Activated CD4-positive, alpha-beta T cell treated with anti-CD3 and anti-CD28 coated beads for 24 hours (primary cell): ENCODE measurements at places on chromosomes 2 and 18.

- DNase-seq, result no peak
Observed at GRCh38 chr2:102376052-102376591, 20.5 kb downstream of the IL18R1 start.

DNA sequence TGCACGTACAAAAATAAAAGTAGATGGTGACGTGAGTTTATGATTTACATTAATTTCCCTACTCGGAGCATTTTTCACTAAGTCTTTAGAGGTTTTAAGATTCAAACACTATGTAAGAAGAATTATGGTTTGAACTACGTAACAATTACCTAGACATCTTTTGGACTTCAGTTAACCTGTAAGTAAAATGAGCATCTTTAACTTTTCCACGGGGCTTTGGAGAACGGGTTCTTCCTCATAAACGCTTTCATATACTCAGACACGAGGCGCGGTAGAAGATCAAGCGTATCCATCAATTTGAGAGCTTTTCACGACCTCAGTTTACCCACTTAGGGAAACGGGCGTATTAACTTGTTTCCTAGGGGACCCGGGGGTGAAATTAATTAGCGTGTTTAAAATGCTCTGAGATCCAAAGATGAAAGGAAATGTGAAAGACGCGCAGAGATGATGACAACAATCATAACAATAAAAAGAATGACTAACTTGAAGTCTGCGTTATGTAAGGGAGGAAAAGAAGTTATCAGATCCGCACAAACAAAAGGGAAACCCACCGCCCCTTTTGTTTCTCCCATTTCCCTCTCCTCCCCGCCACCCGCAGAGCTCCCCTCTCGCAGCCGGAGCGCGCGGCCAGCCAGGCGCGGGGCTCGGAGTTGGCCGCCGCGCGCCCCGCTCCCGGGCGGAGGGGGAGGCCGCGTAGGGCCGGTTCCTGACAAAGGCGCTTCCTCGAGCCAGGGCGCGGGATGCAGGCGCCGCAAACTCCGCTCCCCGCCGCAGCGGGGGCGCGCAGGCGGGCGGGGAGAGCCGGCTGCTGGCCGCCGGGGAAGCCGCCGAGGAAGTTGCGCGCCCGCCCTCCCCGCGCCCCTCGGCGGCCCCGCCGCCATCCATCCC is 807 bp downstream of the PELI1 start:
- DNase-seq, result no peak

DNA sequence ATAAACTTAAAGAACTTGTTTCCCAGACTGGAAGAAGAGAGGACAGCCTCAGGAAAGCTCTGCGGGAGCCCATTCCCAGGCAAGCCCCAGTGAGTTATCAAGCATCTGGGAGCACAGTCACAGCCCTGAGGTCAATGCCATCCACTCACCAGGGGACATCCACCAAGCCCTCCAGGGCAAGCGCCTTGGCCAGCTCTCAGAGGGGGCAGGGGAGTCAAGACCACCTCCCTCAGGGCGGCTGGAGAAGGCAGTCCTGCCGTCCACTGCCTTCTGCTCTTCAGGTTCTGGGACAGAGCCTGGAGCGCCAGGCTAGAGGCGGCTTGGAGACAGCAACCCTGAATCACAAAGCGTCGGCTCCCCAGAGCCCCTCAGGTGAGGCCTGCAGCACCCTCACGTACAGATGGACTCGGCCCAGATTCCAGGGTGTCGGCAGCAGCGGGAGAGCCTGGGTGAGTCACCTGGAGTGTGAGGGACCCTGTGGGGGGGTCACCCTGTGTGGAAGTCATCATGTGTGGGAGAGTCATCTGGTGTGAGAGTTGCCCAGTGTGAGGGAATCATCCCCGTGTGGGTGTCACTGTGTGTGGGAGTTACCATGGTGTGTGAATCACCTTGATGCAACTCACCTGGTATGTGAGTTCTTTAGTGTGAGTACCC is 100.9 kb upstream of the TEX51 start:
- no peak for DNase-seq

DNA sequence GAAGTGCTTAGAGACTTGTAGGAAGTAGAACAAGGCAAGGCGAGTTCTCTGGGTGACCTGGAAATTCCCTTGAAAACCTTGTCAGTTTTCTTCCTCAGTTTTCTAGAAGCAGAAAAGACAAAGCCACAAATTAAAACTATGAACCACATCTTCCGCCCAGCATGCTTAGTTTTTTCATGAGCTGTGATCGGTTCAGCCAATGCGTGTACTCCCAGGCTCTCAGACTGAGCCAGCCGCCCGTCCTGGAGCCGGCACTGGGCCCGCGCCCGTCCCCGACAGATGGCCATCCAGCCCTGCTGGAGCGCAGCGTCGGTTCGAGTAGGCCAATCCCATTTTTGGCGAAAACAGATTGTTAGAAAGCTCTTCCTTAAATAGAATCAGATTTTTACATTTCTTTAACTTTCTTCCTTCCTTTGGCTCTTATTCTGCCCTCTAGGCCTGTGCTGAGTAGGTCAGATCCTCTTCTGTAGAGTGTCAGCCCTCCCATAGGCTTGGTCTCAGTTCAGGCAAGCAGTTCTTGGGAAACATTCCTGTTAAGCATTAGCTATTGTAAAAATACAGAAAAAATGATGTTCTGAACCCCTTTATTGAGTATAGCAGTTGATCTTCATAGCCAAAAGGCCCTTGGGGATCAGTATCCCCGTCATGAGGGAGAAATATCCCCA is 112.5 kb downstream of the NCK2 start:
- no peak for DNase-seq

- DNase-seq, result no peak
Observed at GRCh38 chr2:168712053-168712452, 90.4 kb upstream of the NOSTRIN start.

DNA sequence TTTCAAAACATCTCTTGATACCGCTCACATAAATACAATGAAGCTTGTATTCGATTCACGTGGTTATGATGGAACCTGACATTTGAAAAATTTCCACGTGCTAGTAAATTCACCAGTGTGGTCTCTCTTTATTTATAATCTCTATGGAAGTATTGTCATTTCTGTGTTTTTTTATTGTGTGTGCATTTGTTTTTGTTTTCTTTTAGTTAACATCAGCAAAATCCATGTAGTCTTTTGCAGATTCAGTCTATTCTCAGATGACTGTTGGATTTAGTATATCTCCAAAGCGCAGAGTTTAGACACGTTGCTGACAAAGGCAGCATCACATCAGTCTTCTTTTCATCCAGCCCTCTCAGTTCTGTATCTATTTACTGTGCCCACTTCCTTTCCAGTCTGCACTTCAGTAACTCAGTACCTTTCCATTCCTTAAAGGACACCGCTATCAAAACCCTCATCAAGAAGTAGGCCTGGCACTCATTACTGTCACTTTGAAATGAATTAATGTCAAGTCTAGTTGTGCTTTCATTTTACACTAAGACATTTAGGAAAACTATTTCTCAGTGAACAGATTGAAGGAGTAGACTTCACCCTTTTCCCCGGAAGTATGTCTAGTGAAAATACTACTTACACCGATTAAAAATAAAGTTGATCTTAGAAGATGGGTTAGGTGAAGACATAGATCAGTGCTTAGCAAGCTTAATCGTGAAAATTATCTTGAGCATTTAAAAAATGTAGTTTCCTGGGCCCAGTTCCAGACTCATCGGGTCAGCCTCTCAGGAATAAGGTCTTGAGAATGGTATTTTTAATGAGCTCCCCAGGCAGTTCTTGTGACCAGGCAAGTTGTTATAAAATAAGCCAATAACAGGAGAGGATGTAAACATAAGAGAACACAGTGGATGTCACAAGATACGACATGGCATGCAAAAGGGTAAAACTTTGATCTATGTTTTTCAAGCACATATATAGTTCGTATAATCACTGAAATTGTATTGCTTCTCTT is 506.8 kb upstream of the ZEB2 start:
- no peak for DNase-seq

DNA sequence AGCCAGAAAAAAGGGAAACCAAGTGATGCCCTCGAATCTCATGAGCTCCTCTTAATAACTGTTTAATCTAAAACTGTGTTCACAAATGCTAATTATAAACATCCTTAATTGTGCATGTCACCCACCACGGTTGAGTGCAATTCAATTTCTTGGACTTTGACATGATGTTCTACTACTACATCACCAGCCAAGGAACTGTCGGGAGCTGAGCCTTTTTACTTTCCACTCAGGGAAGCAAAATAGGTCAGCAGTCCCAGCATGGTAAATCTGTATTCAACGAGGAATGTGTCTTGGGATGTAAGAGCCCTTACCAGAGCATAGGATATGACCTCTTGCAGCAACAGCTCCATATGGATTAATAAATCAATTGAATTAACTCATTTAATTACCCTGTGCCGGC is 20.8 kb upstream of the REG3G start:
- DNase-seq, result no peak

GRCh38 chr2:6831229-6831628 is 34.5 kb downstream of the CMPK2 start:
- DNase-seq, result no peak

DNA sequence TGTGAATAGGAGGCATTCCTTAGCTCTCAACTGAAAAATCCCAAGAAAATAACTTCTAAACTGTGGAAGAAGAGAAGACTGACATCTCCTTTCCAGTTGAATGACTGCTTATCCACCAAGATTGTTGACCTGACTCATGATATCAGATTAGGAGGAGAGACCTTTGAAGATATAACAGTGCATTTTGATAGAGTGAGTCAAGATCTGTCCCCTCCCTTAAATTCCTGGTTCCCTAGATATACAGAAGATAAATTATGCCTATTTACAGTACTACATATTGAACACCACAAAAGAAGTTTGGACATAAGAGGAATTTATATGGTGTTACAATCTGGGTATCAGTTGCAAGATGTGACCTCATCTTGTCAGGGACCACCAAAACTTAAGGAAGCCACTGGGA is 285.3 kb upstream of the ZSWIM2 start:
- no peak for DNase-seq

- DNase-seq, result no peak
Observed at GRCh38 chr2:169082995-169083394, 13.6 kb downstream of the DHRS9 start.

DNA sequence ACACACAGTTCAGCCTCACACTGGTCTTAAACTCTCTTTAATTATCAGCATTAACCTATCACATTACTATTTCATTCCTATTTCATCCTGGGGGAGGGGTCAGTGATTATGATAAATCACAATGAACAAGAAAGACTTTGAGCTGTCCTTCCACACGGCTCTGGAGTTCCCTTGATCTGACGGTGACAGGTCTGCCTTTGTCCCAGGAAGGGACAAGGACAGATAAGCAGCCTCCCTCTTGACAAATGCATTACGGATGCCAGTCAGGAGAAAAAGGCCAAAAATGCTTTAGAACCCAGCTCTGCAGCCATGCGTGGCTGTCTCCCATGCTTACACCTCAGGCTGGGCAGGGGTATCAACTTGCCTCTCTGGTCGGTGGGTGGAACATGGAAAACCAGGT is 281.7 kb downstream of the BCL11A start:
- DNase-seq, result no peak

DNA sequence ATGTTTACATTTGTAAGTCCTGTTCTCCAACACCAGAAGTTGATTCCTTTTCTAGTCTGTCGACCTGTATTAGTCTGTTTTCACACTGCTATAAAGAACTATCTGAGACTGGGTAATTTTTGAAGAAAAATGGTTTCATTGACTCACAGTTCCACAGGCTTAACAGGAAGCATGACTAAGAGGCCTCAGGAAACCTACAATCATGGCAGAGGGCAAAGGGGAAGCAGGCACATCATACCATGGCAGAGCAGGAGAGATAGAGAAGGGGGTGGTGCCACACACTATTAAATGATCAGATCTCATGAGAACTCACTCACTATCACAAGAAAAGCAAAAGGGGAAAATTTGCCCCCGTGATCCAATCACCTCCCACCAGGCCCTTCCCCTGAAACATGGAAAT is 112.8 kb upstream of the MAP3K20 start:
- no peak for DNase-seq

DNA sequence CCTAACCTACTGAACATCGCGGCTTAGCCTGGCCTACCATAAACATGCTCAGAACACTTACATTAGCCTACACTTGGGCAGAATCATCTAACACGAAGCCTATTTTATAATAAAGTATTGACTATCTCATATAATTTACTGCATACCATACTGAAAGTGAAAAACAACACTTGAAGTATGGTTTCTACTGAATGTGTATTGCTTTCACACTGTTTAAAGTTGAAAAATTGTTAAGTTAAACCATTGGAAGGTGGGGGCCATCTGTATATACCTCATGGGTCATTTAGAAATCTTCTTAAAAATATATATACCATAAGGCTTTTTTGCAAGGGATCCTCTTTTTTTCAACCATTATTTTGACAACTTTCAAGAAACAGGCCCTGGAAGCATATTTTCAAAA is 16.5 kb downstream of the RNF149 start:
- DNase-seq, result no peak

DNA sequence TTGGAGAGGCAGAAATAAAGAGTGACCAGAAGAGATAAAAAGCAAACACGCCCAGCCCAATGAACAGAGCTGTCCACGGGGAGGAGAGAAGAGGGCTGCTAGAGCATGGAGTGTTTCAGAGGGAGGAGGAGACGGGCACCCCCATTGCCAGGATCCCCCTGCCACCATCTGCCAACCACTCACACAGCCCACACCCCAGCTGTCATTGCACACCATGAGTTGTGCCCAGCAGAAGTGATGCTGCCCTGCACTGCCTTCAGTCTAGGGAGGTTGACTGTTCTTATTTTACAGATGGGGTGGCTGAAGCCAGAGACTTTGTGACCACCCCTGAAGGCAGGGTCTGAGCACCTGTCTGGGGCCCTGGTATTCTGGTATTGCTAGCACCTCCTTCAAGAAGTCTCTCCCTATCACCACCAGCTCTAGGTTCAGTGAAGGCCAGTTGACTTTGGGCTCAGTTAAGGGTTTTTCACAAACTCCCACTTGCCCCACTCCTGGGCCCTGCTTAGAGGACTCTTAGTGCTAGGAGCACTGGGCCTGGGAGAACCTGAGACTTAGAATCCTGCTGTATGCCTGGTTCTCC is 2.4 kb downstream of the FABP1 start:
- DNase-seq, result no peak

- no peak for DNase-seq
Observed at GRCh38 chr2:144517866-144518747, 1.8 kb downstream of the ZEB2 start.

DNA sequence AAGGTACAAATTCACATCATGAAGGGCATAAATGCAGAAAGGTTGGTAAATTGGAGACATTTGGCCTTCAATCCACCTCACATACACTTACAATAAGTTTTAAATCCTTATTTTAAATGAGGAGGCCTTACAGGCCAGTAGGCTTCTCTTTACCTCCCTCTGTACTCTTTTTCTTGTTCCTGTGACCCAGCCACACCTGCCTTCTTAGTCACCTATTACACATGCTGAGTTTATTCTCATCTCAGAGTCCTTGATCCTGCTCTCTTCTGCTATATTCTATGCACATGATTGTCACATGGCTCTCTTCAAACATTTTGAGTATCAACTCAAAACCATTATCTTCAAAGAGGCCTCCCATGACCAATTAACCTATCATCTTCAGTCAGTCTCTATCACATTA is 491.5 kb downstream of the SATB2 start:
- DNase-seq, result no peak

- DNase-seq, result no peak
Observed at GRCh38 chr2:85963068-85963467, 74.3 kb upstream of the ST3GAL5 start.
